ENCODE measurements at places on chromosomes 3 and 15.

GRCh38 chr15:101018016-101018415, 98.9 kb downstream of the LRRK1 start:
- DNase-seq, result no peak

- no peak for DNase-seq
Measured at GRCh38 chr3:127036209-127037020, 53.5 kb downstream of the PLXNA1 start.

DNA sequence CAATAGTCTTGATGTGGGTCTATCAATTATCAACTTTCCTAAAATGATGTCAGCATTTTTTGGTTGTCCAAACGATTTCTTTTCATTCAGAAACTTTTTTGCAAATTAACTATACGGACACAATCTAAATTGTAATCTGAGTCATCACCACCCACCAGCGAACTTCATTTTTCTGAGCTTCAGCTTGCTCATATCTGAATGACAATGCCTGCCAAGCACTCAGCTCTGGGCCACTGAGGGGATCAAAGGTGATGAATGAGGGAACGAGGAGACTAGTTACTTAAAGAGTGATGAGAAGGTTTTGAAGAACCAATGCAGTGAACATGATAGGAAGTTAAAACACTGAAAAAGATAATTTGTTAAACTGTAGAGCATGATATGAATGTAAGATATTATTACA, 14.9 kb upstream of the TBC1D23 start:
- DNase-seq, result no peak

DNA sequence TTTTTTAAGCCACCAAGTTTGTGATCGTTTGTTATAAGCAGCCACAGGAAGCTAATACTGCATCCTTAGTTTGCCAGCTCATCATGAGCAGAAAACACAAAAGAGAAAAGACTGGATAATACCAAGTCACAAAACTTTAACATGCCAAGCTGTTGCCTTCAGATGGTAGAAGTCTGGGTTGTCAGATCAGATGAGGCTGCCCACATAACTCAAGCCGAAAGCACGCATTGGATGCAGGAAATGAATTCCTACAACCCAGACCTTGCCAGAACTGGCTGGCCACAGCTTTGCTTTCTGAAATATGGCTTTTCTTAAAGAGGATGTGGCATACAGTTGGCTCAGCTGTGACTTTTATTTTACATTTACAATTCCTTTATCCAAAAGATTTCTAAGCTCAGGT, 118.3 kb upstream of the NEO1 start:
- DNase-seq, result no peak

GRCh38 chr3:16841904-16842271, 42.9 kb upstream of the PLCL2 start:
- no peak for DNase-seq

- DNase-seq, result peak; percentile 82
Measured at GRCh38 chr3:194296454-194297263, 54.5 kb downstream of the CPN2 start.

GRCh38 chr3:118593277-118593670, 441.4 kb downstream of the IGSF11 start:
- DNase-seq, result no peak

DNA sequence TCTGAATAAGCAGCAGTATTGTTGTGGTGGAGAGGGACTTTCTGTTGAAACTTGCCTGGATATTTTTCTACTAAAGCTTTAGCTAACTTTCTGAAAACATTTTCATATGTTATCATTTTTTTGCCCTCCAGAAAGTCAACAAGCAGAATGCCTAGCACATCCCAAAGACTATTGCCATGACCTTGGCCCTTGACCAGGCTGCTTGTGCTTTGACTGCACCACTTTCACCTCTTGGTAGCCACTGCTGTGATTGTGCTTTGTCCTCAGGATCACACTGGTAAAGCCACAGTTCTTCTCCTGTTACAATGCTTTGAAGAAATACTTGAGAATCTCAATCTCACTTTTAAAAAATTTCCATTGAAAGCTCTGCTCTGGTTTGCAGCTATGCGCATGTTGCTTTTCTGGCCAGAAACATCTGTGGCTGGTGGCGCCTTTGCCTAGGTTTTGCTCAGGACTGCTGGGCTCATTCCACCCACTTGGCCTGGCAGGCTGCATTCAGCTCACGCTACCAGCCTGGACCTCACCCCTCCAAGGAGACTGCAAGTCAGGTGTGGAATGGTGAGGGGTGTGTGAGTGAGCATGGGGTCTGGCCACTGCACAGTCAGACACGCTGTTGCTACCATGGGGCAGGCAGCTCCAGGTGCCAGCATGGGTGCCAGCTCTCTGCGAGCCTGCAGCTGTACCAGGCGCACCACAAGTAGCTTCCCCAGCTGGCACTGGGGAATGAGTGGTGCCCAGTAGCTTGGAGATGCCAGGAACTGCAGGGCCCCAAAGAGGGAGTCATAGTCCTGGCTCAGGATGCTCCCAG, 89.8 kb upstream of the TNFSF10 start:
- no peak for DNase-seq

DNA sequence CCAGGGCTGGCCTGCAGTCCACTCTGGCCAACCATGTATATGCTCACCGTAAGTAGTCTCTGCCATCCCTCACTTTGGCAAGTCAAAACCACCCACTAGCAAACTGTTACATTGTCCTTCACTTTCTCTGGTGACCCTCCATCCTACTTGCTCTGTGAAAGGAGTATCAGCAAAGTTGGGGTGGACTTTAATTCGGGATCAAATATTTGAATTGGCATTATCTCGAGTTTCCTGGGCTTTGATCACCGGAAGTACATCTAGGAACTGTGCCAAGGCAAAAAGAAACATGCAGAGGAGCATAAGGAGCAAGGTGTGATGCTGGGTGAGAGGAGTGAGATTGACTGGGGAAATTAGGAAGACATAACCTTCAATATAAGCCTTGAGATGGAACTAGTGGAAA, 188.9 kb upstream of the P2RY1 start:
- DNase-seq, result no peak

DNA sequence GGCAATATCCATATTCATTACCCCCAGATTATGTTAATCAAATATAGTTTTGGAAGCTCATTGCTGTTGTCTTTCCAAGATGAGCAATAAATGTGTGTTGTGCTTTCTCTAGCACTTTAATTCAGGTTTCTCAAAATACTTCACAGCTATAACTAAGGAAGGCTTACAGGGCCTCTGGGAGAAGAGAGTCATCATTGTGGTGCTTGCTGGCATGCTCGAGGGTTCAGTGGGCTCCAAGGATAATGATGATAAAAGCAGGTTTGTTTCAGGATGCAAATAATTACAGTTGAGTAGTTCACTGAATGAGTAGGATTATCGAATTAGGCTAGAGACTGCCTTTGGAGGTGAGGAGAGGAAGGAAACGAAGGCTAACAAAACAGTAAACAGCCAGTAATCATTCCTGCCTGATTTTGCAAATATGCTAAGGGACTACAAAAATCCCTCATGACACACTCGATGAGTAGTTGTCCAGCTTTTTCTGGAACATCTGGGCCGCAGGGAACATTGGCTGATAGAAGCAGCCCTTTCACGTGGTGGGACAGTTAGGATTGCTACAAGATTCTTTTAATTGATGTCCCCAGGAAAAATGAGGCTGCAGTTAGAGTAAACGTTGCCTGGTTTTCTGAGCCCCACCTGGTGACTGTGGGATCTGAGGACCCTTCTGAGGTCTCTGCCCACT, 54.1 kb downstream of the SLC7A14 start:
- no peak for DNase-seq

DNA sequence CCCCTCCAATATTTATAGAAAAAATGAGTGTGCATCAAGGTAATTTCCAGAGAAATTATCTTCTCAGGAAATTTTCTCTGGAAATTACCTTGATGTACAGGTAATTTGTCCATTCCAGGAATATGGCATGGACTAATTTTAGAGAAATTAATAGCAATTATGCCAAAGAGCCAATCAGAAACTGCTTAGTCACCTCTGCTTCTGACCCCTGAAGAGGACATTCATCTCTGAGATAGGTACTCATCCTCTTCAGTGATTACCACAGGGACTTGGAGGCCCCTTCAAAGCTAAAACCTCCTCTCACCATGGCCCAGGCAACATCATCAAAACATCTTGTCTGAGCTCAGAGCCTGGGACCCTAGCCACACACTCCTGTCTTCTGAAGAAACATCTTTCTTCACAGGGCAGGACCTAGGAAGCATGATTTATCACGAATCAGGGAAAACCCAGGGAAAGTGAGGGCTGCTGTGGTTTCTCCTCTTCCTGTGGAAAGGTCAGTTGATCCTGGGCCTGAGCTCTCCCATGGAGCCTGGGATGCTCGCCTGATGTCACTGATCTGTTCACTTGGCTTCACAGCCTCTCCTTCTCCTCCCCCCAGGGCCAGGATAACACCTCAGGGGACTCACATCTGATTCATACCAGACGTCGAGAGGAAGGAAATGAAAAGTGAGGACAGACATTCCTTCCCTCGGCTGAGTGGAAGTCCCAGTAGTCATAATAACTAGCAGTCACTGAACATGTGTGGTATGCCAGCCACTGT, 210.5 kb downstream of the DTWD1 start:
- peak; percentile 55 for DNase-seq

GRCh38 chr3:107531917-107532469, 9.2 kb downstream of the BBX start:
- no peak for DNase-seq

DNA sequence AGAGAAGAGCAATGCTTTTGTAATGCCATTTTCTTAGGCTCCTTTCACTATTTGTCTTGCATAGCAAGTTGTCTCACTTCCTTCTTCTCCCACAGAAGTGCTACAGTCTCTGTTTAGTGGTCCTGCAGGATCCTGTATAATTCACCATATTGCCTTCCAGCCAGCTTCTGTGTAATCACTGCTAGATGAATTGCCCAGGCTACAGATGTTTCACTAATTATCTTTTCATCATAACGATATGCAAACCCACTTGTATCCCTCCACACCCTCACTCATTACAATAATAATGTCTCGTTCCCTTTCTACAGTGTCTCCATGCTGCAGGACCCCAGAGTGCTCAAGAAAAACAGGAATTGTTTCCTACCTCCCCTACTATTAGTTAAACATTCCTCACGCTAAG, 402.9 kb downstream of the TBL1XR1 start:
- no peak for DNase-seq

DNA sequence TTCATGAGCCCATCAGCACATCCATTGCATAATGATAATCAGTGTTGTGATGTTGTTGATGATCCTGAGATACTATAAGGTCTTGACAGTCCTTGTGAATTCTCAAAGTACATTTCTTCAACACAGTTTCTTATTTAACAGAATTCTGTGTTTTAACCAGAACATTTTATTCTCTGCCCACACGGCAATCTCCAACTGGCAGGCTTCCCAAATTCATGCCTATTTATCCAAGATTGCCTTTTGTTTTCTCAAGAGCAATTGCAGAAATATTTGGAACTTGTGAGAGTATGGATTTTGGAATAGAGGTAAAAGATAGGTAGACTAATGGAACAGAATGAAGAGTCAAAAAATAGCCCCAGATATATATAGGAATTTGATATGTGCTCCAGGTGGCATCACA, 116.0 kb downstream of the UACA start:
- DNase-seq, result no peak

- DNase-seq, result no peak
Measured at GRCh38 chr15:51374131-51374530, 32.7 kb downstream of the GLDN start.

- no peak for DNase-seq
Measured at GRCh38 chr3:72572489-72573007, 275.7 kb downstream of the SHQ1 start.

DNA sequence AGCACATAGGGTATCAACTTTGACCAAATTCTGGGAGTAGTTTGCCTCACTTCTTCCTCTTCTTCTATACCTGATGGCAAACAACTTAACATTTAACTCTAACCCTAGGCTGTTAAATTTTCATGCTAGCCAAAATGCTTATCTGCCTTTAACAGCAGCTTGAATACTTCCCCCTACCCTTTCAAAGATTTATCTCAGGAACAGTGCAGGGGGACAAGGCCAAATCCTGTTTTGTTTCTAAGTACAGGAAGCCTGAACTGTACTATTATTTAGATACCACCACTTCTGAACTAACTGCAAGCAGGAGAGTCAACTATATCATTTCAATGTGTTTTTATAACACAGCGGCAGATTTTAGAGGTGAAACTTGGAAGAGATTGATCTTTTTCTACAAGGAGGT, 104.0 kb upstream of the CNTN6 start:
- no peak for DNase-seq

DNA sequence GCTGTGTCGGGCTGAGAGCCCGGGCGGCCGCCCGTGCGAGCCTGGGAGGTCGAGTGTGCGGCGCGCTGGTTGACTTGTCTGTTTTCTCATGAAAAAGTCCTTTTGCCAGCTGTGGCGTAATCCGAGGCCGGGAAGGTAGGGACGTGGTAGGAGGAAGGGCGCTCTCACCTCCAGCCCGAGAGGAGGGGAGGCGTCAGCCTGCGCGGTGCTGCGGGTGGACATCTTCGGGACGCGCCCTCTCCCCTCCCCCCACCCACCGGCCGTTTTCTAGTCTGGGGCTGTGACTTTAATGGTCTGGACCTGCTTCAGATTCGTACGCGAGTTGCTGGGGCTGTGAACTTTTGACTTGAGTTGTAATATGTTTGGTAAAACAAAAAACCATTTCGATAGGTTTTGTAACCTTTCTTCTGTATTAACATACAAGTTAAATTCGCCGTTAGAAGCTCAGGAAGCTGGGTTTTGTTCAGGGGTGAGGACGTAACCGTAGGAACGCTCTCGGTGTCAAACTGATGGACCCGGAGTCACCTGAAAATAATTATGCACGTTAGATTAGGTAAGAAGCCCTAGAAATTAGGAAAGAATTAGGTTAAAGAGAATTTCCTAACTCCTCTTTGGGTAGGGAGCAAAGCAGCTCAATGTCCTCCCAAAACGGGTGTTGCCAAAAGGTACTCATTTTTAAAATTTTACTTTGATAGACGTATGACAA, 762 bp downstream of the NCK1 start:
- DNase-seq, result peak; percentile 51

DNA sequence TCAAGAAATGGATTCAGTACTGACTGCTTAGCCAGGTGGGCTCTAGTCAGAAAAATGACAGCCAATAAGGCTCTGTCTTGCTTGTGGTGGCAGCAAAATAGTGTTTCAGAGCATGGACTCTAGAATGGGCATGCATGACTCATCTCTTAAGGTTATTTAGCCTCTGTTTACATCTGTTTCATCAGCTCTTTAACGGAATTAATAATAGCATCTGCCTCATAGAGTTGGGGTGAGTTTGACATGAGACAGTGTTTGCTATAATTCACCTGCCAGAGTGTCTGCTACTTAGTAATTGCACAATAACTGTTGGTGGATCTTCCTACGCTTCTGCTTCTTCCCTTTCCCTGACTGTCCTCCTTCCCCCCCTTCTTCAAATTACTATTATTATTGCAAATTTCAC, 350.4 kb upstream of the SEMA6D start:
- DNase-seq, result no peak

DNA sequence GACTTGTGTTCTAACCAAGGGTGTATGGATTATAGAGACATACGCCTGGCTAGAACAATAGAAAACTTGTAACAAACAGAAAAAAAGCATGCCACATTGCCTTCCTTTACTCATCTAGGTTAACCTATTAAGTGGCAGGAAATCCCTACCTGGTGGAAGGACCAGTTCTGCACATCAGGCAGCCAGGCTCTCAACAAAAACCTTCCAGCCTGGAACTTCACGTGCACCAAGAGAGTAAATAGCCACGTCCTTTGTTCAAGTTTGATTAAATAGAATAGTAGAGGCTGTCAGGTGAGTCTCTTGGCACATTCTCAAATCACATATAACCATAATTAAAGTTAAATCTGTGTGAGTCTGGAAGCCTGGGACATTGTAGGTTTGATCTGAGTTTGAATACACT, 85.0 kb upstream of the DPH6 start:
- no peak for DNase-seq
